ENCODE measurements at places on chromosomes 11 and 22. TPM values are rescaled to one million over a fixed set of nuclear protein-coding genes. Genes with fewer than 3 reads are reported as not detected.
A peak's percentile ranks its signal among the peaks of the same experiment; 100 is the strongest.

- no peaks in the 10 kb centered on the region for H3K27me3 ChIP-seq
- no peak overlapping the region for H3K27ac ChIP-seq
- H3K4me3 ChIP-seq = no peak overlapping the region
- H3K4me1 ChIP-seq = 0 out of 2 replicates have a peak, but pooled peaks cover 7% of the 10 kb centered on the region
- DNase-seq = no peak
- peaks cover 28% of the 10 kb centered on the region for H3K36me3 ChIP-seq
These were observed 55.9 kb upstream of the MN1 start for GRCh38 chr22:27857443-27857842.

- H3K36me3 ChIP-seq = no peaks in the 10 kb centered on the region
- no peak overlapping the region for H3K27ac ChIP-seq
- H3K27me3 ChIP-seq = peaks cover 66% of the 10 kb centered on the region
- no peaks in the 10 kb centered on the region for H3K4me1 ChIP-seq
- no peak for DNase-seq
- no peak overlapping the region for H3K4me3 ChIP-seq
These were observed 85.2 kb upstream of the RTL6 start for GRCh38 chr22:44583061-44583760.

- no peaks in the 10 kb centered on the region for H3K4me1 ChIP-seq
- H3K27ac ChIP-seq = no peak overlapping the region
- no peak overlapping the region for H3K4me3 ChIP-seq
- no peak for DNase-seq
These were observed 21.9 kb upstream of the MOB2 start for GRCh38 chr11:1508491-1508891.

GRCh38 chr22:20419664-20419951, 18.0 kb downstream of the SCARF2 start:
- peaks cover 65% of the 10 kb centered on the region for H3K4me1 ChIP-seq
- H3K36me3 ChIP-seq = no peaks in the 10 kb centered on the region
- no peaks in the 10 kb centered on the region for H3K27me3 ChIP-seq
- no peak overlapping the region for H3K27ac ChIP-seq
- DNase-seq = no peak
- H3K4me3 ChIP-seq = no peak overlapping the region

DNA sequence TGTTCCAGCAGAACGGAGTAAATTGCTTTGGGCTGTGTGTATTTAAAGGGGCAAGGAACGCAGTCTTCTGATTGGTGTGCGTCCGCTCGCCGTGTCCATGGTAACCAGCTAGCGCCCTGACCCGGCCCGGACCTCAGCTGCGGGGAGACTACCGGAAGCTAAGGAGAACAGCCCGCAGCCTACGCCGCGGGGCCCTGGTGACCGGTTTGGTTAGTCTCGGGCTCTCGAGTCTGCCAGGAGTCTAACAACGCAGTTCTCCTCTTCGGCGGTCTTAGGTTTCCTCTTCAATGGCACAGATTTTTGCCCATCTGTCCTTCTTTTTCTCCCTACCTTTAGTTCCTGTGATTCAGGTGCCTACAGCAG, 3.5 kb upstream of the OR56A3 start:
- H3K27me3 ChIP-seq = no peaks in the 10 kb centered on the region
- no peaks in the 10 kb centered on the region for H3K36me3 ChIP-seq
- H3K4me3 ChIP-seq = no peak overlapping the region

PPP1CA gene
- 170 TPM for total RNA-seq

ARHGAP8 gene
- 0.17 TPM for total RNA-seq

DNA sequence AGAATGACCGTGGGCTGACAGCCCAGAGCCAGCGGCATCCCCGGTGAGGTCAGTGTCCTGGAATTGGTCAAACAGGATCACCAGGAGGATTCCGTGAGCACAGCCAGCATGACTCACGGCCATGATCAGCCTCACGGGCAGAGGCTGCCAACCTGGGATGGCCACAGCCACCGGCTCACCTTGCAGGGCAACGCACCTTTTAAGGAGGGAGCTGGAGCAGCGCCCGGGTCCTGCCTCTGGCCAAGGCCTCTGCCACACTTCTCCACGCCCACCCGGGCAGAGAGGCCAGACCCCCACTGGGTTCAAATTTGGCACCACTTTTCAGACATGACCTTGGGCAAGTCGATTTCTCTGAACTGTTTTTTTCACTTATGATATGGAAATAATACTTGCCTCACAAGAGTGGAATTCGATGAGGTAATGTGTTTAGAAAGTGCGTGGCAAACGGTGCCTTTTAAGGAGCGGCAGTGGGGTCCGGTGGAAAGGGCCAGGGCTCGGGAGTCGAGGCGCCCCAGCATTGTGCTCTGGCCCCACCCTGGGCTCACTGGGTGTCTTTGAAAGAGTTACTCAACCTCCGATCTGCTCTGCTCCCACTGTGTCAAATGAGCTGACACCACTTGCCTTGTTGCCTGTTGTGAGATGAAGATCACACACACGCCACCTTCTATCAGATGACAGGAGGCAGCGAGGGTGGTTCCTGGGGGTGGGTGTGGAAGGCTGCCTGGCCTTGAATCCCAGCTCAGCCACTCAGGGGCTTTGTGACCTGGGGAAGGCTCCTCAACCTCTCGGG, 16.0 kb downstream of the TXN2 start:
- no peaks in the 10 kb centered on the region for H3K27me3 ChIP-seq
- peaks cover 31% of the 10 kb centered on the region for H3K4me1 ChIP-seq
- H3K36me3 ChIP-seq = no peaks in the 10 kb centered on the region
- no peak overlapping the region for H3K4me3 ChIP-seq
- DNase-seq = peak; percentile 31

AQP11 gene
- 15.3 TPM for total RNA-seq

- H3K27ac ChIP-seq = no peak overlapping the region
- no peaks in the 10 kb centered on the region for H3K27me3 ChIP-seq
- H3K4me1 ChIP-seq = peaks cover 14% of the 10 kb centered on the region
- no peaks in the 10 kb centered on the region for H3K36me3 ChIP-seq
- DNase-seq = no peak
- no peak overlapping the region for H3K4me3 ChIP-seq
These were observed 275.5 kb downstream of the SOX6 start for GRCh38 chr11:16080688-16081381.

- H3K4me1 ChIP-seq = no peaks in the 10 kb centered on the region
- no peak overlapping the region for H3K27ac ChIP-seq
- peaks cover 6% of the 10 kb centered on the region for H3K27me3 ChIP-seq
- no peak for DNase-seq
- H3K4me3 ChIP-seq = no peak overlapping the region
These were observed 125.9 kb upstream of the B3GAT1 start for GRCh38 chr11:134537941-134538340.

- no peaks in the 10 kb centered on the region for H3K27me3 ChIP-seq
- H3K4me3 ChIP-seq = no peak overlapping the region
- H3K36me3 ChIP-seq = no peaks in the 10 kb centered on the region
- DNase-seq = no peak
- H3K27ac ChIP-seq = no peak overlapping the region
These were observed 23.0 kb downstream of the ZNF202 start for GRCh38 chr11:123718469-123718868.

FLRT1 gene
- 0.02 TPM for total RNA-seq

- H3K36me3 ChIP-seq = no peaks in the 10 kb centered on the region
- no peak overlapping the region for H3K27ac ChIP-seq
- no peaks in the 10 kb centered on the region for H3K27me3 ChIP-seq
- no peak for DNase-seq
- no peak overlapping the region for H3K4me3 ChIP-seq
These were observed 1.2 kb downstream of the CPT1B start for GRCh38 chr22:50576806-50577696.

- no peaks in the 10 kb centered on the region for H3K27me3 ChIP-seq
- no peaks in the 10 kb centered on the region for H3K36me3 ChIP-seq
- no peak for DNase-seq
- no peak overlapping the region for H3K4me3 ChIP-seq
These were observed 72.5 kb downstream of the C11orf65 start for GRCh38 chr11:108394744-108395284.

- H3K27ac ChIP-seq = no peak overlapping the region
- H3K4me1 ChIP-seq = peaks cover 7% of the 10 kb centered on the region
- no peak for DNase-seq
- H3K4me3 ChIP-seq = no peak overlapping the region
These were observed 40.0 kb upstream of the RRM1 start for GRCh38 chr11:4054643-4055042.

GRCh38 chr22:45582955-45583320, 80.3 kb downstream of the FBLN1 start:
- no peak for DNase-seq
- no peak overlapping the region for H3K27ac ChIP-seq
- no peaks in the 10 kb centered on the region for H3K36me3 ChIP-seq

DNA sequence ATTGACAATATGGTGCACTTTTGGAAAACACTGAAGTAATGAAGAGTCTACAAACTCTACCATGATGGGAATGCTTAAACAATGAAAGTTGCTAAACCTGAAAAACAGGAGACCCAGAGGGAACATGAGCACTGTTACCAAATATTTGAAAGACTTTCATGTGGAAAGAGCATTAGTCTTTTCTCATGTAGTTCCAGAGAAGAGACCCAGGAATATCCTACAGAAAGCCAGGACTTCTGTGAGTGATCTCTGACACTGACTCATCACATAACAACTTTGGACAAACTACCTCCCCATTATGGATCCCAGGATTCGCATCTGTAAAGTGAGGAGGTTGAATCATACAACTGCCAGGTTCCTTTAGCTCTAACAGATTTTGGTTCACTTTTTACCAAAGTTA, 62.2 kb downstream of the FAM181B start:
- H3K36me3 ChIP-seq = no peaks in the 10 kb centered on the region
- H3K27me3 ChIP-seq = no peaks in the 10 kb centered on the region
- DNase-seq = no peak
- H3K27ac ChIP-seq = no peak overlapping the region
- no peak overlapping the region for H3K4me3 ChIP-seq

DNA sequence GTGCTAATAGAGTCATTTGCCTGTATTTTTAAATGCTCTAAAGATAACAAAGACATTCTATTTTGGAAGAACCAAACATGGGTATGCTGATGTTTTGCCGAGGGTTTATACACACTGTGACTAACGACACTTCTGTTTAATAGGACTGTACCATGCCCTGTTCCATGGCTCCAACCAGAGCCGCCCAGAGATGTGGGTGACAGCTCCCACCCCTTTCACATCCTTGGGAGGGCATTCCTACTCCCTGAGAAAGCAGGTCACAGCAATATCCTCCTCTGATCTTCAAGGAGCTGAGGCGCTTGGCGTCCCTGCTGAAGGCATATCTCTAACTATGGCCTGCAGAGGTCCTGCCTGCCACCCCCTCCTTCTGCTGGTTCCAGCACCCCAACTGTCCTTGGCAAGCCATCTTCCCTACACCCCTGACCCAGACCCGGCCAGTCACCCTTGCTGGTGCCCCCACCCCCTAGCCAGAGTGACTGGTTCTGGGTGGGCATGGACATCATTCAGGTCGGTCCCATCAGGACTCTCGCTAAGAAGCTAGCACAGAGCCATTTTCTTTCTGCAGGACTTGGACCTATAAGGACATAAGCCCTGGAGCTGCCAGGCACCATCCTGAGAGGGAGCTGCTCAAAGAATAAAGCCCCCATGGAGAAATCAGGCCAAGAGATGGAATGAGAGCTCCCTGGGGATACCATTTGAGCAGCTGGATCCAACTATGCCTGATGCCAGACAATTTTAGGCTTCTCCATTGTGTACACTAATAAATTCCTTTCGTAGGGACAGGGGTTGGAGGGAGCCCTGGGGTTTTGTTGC, 381.3 kb downstream of the CTTN start:
- H3K36me3 ChIP-seq = peaks cover 2% of the 10 kb centered on the region
- no peaks in the 10 kb centered on the region for H3K27me3 ChIP-seq
- no peaks in the 10 kb centered on the region for H3K4me1 ChIP-seq
- DNase-seq = no peak
- H3K4me3 ChIP-seq = no peak overlapping the region

- H3K36me3 ChIP-seq = no peaks in the 10 kb centered on the region
- H3K4me3 ChIP-seq = no peak overlapping the region
- no peaks in the 10 kb centered on the region for H3K4me1 ChIP-seq
- no peaks in the 10 kb centered on the region for H3K27me3 ChIP-seq
- no peak for DNase-seq
These were observed 52.3 kb downstream of the RAB38 start for GRCh38 chr11:88122956-88123355.

C11orf42 gene
- total RNA-seq = not detected

- peaks cover 75% of the 10 kb centered on the region for H3K27me3 ChIP-seq
- no peak overlapping the region for H3K27ac ChIP-seq
- no peak for DNase-seq
These were observed 207.0 kb downstream of the BRD1 start for GRCh38 chr22:49620666-49621065.

- no peak for DNase-seq
- H3K27ac ChIP-seq = no peak overlapping the region
- H3K27me3 ChIP-seq = no peaks in the 10 kb centered on the region
- no peaks in the 10 kb centered on the region for H3K36me3 ChIP-seq
These were observed 44.5 kb downstream of the TRAF6 start for GRCh38 chr11:36465449-36466163.

DNA sequence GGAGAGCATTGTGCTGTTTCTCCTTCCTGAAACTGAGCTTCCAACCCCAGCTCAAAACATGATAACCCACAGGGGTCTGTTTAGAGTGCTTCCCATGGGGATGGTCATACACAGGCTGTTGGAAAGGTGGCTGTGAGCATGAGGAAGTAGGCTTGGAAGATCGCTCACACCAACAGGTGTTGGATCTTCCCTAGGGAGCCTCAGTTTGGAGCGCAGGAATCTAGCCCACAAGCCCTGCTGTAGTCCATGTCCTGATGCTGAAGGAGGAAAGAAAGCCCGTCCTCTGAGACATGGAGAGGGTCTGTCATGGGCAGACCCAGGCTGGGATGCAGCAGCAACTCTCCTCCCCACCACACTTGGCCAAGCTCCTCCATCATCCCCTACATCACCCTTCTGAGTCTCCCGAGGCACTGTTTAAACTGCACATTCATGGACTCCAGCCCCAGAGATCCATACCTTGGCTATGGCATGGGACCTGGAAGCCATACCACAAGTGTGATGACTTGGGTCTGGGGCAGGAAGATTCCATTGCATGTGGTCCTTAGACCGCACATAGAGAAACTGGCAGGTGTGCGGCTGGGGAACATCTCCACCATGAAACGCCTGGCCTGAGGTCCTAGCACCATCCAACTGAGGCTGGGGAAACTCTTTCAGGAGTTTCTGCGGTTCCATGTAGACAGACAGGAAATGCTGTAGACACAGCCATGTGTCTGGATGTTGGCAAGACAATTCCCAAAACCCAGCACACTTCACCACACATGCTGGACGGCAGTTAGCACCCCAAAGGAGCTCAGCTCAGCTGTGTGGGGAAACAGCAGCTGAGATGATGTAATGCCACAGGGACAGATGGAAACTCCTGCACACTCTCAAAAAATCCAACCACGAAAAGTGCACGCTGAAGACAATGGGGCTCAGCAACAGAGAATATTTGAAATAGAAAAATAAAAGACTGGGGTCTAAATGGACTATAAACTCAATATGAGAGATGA, 27.6 kb upstream of the TTC12 start:
- DNase-seq = no peak
- H3K4me1 ChIP-seq = peaks cover 33% of the 10 kb centered on the region
- no peaks in the 10 kb centered on the region for H3K36me3 ChIP-seq
- no peak overlapping the region for H3K27ac ChIP-seq

POU2F3 gene
- not detected for total RNA-seq

PARVG gene
- not detected for total RNA-seq

SLC25A45 gene
- 3.4 TPM for total RNA-seq
